Fibroblast of skin of left biceps (primary cell): ENCODE measurements at places on chromosomes 6 and 20.

DNA sequence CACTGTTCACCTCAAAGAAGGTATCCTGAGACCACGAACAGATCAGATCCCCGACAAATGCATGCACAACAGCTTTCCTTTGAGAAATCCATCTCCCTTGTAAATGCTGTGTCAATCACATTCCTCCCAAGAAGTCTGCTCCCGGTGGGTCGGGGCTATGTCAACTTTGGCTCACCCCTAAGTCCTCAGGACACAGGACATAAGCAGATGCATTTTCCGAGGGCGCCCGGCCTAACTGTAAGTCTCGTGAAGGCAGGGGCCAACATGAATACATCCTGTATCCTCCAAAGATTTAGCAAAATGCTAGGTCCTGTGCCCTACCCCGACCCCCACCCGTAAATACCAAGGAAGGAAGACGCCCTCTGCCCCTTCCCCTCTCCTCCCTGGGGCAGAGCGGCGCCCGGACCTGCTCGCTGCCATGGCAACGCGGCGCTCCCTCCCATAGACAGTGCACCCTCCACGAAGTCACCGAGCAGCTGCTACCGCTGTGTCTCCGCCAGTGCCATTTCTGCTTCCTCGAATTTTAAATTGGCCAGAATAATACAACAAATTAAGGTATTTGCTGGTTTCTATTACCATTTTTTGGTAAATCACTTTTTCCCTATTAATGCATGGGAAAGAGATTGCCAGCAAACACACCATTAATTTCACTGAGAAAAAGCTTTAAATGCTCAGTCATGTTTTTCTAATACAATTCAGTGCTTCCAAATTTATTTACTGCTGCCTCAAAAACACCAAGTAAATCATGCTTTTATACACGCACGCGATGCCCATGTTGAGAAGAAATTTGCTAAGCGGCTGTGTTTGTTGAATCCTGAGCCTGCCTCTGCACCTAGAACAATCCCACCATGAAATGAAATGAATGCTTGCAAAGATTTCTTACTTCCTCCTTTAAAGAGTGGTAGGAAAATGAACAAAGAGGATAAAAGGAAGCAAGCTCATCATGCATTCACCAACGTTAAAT, 100.6 kb downstream of the PCSK2 start:
- no peak for DNase-seq

GRCh38 chr20:62831854-62832211, 15.0 kb downstream of the COL9A3 start:
- no peak for DNase-seq

DNA sequence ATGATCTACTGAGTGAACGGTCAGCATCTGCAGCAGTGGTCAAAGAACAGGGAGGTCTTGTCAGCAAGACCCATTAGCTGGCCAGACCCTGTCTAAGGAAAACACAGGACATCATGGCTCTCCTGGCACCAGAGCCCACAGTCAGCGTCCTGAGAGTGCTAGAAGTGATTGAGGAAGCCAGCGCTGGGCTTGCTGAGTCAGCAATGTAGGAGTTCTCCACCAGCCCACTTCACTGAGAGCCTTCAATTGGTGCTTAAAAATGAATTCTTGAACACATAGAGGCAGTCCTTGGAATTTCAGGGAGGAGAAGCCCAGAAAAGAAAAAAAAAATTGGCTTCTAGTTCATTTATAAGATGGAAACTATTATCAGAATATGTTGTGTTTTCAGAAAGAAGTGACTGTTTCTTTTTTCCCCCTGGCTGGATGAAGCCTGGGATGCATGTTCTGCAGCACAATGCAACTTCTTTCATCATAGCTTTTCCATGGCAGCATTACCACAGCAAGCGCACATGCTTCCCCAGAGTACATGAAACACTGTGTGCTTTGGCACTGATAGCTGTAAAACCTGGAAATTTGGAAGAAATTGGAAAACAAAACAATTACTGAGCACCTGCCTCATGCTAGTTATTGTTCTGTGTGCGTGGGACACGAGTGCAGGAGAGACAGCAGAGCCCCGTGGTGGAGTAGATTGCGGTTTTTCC, 899.9 kb downstream of the C6orf118 start:
- DNase-seq: no peak

DNA sequence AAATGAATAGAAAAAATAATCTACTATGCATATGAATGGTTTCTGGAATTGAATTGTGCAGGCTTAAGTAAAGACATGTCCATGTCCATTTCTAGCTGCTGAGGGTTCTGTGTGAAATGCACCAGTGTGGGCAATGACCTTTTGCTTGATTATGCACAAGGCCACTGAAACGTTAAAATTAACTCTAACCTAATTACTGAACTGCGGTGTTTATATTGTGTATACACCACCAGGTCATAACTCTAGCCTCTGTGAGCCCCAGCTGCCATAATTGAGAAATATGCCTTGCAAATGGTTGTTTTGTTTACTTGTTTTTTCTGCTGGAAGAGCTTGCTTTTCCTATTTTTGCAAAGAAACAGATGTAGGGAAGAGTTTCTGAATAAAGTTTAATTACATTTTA, 46.1 kb downstream of the RSPO3 start:
- no peak for DNase-seq

DNA sequence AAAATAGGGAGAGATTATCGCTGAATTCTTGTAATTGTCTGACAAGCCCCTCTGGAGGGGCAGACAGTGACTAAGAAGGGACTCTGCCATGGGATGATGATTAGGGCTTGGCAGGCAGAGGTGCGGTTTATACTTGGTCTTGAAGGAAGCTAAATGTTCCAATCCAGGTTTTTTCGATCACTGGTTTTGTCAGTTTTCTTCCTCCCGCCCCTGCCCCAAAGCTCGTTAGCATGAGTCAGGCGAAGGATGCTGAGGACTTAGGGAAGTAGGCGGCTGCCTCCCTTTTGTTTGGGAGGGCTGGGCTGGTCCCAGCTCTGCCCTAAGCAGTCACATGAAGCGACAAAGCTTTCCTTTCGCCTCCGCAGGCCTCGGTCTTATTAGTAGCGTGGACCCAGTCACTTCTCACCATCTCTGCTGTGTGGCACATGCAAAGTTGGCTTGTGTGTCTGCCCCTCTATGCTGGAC, 314.2 kb downstream of the CDC5L start:
- DNase-seq: peak; percentile 78

GRCh38 chr6:102488729-102489128, 1095.2 kb downstream of the GRIK2 start:
- peak; percentile 17 for DNase-seq

GRCh38 chr6:75936682-75937081, 135.8 kb downstream of the IMPG1 start:
- DNase-seq: no peak

- DNase-seq: no peak
Observed at GRCh38 chr6:152309648-152310047, 327.5 kb downstream of the SYNE1 start.

GRCh38 chr20:46235077-46235476, 73.2 kb downstream of the CDH22 start:
- no peak for DNase-seq

DNA sequence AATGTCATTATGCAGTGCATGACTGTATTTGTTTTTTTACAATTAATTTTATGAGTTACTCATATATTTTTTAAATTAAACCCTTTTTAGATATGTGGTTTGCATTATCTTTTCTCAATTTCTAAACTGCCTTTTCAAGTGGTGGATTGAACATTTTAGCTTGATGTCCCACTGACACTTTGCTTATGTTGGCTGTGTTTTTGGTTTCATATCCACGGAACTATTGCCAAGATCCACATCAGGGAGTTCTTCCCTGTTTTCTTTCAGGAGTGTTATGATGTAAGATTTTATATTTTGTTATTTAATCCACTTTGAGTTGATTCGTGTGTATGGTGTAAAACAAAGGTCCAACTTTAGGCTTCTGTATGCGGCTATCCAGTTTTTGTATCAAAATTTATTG, 1144.9 kb upstream of the EYS start:
- DNase-seq: no peak

GRCh38 chr20:7171911-7172310, 404.4 kb downstream of the BMP2 start:
- peak; percentile 10 for DNase-seq

- DNase-seq: no peak
Observed at GRCh38 chr6:31178143-31179041, 7.9 kb upstream of the POU5F1 start.

DNA sequence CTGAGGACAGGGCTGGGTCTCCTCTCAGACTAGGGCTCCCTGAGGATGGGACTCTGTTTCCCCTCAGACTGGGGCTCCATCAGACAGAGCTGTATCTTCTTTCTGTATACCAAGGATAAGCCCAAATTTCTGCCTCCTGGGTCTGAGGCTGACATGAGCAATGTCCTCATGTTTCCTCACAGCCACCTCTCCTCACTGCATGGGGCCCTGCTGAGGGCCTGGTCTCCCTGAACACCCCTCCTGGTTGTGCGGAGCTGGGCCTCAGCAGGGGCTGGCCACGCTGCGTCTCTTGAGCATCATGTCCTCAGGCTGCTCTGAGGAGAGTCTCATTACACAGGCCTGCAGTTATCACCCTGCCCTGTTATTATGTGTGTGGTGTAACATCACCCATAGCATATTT, 144.6 kb downstream of the LRFN2 start:
- no peak for DNase-seq

DNA sequence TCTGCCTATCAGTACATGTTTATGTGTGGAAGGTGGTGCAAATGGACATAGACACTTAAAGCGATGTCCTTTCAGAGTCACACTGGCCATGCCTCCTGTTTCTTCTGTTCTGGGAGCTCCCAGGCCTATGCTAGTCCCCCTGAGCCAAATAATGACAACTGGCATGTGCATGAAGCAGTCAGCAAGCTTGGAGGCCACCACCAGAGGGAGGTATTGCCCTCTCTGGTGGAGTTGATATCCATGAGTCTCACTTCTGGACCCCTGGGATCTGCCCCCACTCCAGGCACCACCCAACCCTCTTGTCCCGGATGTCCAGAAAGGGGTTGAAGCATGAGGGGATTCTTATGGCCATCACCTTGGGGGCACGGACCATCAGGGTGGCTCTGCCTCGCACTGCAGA, 172.2 kb downstream of the AIG1 start:
- DNase-seq: no peak

DNA sequence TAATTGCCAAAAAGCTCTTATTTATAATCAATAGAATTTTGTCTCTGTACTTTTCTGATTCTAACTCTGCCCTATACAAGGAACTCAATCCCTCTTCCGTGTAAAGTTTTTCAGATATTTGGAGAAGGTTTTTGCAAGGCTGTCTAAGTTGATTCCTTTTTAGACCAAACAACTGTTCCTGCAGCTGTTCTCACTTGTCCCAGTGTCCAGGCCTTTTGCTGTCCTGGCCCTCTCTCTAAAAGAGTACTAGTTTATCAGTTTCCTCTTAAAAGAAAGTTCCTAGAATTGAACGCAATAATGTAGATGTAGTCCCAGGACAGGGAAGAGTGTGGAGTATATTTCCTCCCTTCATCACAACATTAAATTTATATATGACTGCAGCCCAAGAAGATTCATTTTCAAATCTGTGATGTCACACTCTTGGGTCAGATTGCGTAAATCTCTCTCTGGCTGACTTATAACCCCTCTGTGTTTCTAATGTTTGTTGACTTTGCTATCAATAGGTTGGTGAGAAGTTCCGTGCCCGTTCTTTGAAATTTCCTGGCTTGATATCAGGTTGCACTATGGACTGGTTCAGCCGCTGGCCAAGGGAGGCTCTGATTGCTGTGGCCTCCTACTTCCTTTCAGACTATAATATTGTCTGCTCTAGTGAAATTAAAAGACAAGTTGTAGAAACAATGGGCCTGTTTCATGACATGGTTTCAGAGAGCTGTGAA, 139.4 kb upstream of the GLP1R start:
- no peak for DNase-seq

GRCh38 chr20:12311094-12311865, 393.6 kb downstream of the BTBD3 start:
- DNase-seq: no peak

DNA sequence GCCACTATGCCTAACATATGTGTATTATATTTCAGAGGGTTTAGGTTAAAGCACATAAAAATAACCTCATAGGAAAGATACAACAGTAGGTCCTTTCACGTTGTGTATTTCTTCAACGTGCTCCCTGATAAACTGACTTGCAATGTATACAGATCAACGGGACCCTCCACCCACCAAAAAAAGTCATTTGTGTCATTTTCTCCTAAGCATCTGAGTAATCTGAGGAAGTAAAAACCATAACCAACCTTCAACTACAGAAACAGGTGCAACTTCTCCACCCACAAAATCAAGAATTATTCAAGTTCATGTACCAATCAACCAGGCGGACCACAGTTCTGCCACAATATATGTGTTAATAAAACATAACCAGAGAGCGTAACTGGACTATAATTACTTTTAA, 54.9 kb upstream of the NHSL1 start:
- DNase-seq: no peak

DNA sequence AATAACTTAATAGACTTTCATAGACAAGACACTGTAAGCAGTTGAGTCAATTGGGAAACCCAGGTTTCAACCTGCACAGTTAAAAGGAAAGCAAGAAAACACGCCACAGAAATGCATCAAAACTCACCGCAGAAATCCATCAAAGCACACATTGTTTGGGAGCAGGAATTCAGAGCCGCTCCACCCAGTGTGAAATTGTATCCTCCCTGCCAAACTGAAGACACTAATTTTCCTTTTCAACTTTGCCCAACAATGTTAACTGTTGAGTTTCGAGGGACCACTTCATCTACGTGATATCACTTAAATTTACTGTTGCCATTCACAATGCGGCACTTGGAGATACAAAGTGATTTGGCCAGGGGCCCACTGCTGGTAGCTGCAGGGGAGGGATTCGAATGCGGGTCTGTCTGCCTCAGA, 92.7 kb downstream of the DACT2 start:
- no peak for DNase-seq
